ENCODE measurements at places on chromosomes 6 and 20.

GRCh38 chr20:6253396-6253795 lies 130.6 kb upstream of the FERMT1 start:
- DNase-seq, result no peak

DNA sequence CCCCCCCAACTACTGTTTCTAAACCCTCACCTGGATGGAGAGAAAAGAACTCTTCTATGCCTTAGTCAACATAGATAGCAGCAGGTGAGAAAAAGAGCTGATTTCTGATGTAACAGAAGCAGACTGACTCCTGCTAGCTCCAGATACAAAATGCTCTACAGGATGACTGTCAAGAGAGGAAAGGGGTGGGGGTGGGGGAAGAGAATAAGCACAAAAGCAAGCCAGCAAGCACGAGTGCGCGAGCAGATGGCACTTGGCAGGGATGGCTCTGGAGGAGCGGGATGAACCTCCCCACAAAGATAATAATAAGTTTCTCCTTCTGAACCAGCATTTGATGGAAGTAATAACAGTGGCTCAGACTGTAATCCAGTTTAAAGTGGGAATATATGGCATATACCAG lies 45.6 kb upstream of the SPDEF start:
- no peak for DNase-seq

DNA sequence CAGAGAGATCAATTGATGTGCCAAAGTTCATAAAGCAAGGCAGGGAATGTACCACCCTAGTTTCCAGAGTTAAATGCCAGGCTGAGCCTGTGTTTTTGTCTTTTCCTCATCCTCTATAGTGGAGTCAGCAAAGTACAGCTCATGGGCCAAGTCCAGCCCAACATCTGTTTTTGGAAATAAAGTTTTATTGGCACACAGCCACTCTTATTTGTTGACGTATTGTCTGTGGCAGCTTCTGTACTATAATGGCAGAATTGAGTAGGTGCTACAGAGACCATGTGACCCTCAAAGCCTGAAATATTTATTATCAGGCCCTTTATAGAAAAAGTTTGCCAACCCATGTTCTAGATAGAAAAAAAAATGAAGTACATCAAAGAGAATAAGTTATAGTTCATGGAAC lies 187.0 kb downstream of the TSHZ2 start:
- no peak for DNase-seq

DNA sequence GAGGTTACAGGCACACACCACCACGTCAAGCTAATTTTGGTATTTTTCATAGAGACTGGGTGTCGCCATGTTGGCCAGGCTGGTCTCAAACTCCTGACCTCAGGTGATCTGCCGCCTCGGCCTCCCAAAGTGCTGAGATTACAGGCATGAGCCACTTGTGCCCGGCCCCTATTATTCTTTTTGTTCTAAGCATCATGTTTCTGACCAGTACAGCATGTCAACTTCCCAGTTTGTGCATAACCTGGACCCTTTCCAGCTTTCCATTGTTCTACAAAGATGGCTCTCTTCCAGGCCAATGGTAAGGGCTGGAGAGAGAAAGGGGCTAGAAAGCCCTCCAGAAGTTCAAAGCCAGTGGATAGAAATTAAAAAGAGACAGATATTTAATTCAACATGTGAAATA lies 91.3 kb upstream of the TNFAIP3 start:
- no peak for DNase-seq
